ENCODE measurements at places on chromosomes 7 and 10.

DNA sequence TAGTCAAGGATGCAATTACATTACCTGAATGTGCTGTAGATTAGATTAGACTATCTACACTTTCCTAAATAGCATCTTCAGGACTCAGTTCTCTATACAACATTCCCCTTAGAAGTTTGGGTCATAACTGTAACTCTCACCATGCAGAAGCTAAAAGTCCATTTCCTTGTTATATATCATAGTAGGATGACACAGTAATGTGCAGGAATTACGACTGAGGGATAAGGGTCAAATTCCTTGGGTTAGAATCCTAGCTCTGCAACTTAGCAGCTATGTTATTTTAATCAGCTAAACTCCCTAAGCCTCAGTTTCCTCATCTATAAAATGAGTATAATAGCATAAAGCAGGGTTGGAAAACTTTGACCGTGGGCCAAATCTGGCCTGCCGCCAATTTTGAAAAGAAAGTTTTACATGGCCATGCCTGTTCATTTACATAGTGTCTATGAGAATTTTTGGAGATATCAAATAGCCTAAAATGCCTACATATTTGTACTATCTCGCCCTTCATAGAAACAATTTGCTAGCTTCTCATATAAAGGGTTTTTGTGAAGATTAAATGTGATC is 14.8 kb downstream of the NRCAM start:
- DNase-seq, result no peak

DNA sequence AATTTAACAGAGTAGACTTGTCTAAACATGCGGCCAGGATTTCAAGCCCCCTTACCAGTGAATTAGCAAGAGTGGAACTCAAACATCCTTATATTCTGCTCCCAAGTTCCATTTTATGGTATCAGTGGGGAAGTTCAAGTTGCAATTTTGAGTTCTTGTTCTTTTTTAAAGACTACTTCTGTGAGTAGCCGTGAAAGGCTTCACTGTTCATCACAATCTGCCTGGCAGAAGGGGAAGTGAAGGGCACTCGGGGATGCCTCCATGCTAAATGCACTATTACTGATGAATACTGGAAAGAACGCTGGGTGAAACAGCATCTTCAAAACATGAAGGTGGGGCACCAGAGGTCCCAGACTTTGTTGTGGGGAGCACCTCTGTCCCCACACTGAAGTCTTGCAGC is 22.4 kb upstream of the FGL2 start:
- DNase-seq, result peak; percentile 68

DNA sequence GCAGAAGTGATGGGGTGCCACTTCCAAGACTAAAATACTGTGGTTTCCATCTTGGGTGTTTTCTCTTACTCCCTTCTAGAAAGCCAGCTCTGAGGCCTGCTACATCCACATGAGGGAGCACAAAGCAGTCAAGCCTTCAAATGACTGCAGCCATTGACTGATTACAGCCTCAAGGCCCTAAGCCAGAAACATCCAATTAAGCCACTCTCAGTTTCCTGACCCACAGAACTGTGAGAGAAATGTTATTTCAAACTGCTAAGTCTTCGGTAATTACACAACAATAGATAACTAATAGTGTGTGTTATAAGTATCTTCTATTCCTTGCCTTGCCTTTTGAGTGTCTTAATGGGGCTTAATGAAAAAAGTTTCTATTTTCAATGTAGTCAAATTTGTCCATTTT is 24.8 kb downstream of the BRAF start:
- DNase-seq, result no peak

- no peak for DNase-seq
Measured at GRCh38 chr10:98150544-98150943, 16.1 kb downstream of the R3HCC1L start.

Data from suppressor macrophage (primary cell).